ENCODE measurements at places on chromosomes 6 and 20.

DNA sequence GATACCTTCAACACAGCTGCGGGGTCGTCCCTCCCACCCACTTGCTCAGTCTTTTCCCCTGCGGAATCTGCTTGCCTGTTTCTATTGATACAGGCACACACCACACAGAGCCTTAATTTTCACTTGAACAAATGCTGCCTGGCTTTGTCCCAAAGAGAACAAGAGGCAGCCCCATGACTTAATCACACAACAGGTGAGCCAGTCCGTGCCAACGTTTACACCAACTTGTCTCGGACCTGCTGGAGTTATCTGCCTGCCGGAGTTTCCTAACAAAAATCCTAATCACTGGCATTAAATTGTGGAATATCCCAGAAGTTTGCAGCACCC lies 186.8 kb upstream of the RREB1 start:
- ATAC-seq = no peak

DNA sequence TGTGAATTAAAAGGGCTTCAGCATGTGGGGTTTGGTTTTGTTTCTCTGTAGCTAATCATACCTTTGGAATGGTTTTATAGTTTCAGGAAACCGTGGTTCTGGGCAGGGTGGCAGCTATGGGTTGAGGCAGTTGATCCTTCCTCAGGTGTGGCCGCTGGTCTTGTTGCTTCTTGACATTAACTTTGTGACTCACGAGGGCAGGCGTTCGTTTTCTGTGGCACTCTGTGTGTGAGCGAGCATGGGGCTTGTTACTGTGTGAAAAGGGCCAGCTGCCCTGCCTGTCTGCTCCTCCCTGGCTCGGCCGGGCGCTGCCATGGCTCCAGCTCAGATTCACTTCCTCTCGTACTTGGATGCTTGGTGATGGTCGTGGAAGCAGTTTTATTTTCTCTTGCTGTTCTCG lies 16.2 kb downstream of the DNAJC5 start:
- no peak for ATAC-seq

- no peak for ATAC-seq
Measured at GRCh38 chr6:163688739-163689362, 274.3 kb downstream of the QKI start.

- no peak for ATAC-seq
Measured at GRCh38 chr6:26115226-26115625, 28.0 kb downstream of the HFE start.

DNA sequence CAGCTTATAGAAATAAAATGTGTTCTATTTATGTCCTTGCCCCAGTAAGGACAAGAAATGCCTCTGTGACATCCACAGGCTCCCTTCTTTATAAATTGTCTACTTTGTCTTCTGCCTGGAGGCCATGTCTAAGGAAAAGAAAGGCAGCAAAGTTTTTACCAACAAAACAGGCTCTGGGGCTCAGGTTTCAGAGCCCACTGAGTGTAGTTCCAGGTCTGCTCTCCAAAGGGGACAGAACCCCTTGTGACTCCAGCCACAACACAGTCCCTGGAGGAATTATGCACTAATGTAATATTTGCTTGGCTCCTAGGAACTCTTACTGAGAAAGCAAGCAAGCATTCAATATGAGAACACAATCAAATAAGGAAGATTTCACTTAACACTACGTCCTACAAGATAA lies 80.1 kb downstream of the PAK5 start:
- ATAC-seq = no peak

- no peak for ATAC-seq
Measured at GRCh38 chr6:75108333-75108974, 97.4 kb downstream of the COL12A1 start.

DNA sequence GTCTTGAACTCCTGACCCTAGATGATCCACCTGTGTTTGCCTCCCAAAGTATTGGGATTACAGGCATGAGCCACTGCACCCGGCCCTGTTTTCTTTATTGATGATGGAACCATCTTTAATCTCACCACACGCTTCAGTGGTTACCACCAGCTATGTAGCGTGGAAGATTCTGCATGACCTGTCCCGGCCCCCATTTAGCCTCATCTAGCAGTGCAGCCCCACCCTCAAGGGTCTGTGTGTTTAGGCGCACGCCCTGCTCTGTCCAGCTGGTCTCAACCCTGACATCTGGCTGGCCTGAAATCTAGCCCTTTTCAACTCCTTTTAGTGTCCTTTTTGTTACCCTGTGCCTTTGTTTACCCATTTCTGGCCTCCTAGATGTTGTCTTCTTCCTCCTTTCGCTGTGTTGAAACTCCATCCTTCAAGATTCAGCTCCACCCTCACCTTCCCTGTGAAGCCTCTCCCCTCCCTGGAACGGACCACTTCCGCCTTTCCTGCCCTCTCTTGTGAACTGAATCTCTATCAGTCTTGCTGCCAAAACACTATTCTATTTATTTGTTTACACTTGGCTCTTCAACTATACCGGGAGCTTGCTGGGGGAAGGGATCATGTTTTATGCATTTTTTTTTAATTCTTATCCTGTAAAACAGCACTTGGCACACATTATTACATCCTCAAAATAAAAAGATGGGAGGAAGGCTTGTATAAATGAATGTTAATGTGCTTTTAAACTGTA lies 101.0 kb upstream of the MTHFD1L start:
- ATAC-seq = no peak

GRCh38 chr6:15927531-15928225 lies 201.2 kb upstream of the MYLIP start:
- no peak for ATAC-seq

- ATAC-seq = no peak
Measured at GRCh38 chr6:117607511-117607910, 5.2 kb upstream of the GOPC start.

DNA sequence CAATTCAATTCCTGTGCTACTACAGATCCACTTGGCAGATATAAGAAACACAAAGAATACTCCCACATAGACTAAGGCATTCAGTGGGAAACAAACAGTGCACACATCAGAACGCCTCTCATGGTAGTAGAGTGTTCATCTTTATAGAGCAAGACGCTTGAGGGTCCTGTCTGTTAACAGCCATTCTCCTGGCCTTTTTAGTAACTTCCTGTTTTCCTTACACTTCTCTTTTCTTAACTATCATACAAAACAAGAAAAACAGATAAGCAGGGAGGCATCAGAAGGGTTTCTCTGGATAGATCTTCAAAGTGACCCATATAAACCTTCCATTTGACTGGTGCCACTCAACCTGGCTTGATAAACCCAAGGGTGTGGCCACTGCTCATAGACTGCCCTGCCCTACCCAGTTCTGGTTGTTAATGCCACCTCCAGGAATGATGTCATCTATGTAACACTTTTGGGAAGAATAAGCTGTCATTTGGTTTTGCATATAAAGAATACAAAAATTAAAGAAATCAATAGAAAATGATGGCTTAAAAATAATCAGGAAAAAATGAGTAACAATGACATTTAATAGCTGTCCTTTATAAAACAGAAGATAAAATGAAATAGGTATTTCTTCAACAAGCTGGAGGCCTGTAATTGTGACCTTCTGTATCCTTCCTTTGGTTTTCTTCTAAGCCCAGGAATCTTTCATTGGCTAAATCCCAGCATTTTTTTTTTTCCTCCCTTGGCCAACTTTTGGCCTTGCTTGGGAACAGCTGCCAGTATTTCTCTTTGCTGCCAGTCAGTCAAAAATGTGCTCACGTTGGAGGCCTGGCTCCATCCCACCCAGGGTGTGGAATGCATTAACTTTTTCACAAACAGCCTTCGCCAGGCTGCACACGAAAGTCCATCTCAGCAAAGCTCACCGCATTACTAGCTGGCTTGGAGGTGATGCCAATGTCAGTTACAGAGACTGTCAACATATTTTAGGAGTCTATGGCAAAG lies 103.5 kb downstream of the GJA10 start:
- no peak for ATAC-seq

DNA sequence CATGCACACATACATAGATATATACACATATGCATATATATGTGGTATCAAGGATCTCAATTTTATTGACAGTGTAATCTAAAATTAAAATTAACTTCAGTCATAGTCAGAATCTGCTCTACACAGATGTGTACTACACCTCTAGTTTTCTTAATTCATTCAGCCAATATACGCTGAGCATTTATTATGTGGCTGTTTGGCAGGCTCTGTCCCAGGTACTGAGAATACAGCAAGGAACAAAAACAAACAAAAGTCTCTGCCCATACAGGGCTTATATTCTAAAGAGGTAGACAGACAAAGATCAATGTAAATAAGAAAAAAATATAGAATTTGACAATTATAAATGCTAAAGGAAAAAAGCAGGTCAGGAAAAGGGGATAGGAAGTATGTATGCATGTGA lies 7.8 kb upstream of the RGS17 start:
- ATAC-seq = no peak

- no peak for ATAC-seq
Measured at GRCh38 chr6:87572883-87573282, 16.9 kb downstream of the RARS2 start.

DNA sequence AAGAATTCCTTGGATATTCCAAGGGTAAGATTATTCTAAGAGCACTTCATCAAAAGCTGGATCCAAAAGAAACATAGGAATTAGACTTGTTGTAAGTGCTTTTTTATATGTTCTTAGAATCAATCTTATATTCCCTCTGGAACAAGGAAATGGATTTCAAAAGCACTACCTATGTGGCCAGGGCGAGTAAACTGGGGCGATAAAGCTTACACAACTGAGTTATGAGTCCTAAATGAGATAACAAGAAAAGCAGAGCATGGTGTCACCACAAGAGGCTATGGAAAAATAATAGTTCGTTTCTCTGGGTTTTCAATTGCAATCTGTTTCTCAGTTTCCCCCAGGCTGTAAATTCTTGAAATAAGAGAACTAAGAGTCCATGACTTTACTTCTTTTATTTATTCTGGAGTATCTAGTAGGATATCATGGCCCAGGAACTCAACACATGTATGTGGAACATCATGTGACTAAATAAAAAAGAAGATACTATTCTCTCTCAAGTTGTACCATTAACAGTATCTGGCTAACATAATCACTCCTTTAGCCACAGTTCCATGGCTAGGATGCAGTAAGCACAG lies 51.5 kb downstream of the NUDT3 start:
- ATAC-seq = no peak

DNA sequence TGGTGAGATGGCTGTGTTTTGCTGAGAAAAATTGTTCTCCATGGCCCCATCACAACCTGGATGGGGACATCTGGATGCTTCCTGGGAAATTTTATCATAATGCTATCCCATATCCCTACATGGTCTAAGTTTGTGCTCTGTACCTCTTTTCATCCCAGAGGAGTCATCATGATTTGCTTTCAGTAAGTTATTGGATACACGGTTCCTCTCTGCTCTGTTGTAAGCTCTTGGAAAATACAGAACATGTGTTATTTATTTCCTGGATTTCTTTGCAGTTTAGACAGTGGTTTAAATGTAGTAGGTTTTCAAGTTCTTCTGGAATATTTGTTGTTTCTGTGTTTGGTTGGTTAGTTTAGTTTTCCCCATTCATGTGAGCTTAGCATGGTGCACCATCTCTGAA lies 129.2 kb upstream of the ECI2 start:
- no peak for ATAC-seq

DNA sequence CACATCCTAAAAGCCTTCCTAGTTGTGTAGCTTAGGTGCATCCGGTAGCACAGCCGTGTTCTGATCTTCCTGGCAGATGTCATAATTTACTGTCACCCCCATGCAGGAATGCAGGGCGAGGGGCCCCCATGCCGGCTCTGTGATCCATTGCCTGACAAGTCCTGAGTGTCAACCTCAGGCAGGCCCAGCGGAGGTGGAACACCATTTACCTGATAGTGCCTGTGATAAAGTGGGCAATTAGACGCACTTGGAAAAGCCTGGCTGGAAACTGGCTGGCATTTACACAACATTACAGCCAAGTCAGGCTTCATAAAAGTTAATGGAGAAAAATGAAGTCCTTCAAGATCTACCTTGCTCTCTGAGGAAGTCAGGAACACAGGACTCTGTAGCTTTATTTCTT lies 521.4 kb upstream of the JAG1 start:
- peak; percentile 37 for ATAC-seq

GRCh38 chr6:105981002-105981887 lies 104.9 kb upstream of the PRDM1 start:
- ATAC-seq = no peak

- ATAC-seq = no peak
Measured at GRCh38 chr20:32315891-32316290, 38.4 kb downstream of the KIF3B start.

GRCh38 chr6:33575211-33575610 lies 4.9 kb downstream of the BAK1 start:
- no peak for ATAC-seq
